ENCODE measurements at places on chromosomes 2 and 18.

GRCh38 chr2:196252408-196253115, 81.2 kb upstream of the STK17B start:
- DNase-seq: no peak

DNA sequence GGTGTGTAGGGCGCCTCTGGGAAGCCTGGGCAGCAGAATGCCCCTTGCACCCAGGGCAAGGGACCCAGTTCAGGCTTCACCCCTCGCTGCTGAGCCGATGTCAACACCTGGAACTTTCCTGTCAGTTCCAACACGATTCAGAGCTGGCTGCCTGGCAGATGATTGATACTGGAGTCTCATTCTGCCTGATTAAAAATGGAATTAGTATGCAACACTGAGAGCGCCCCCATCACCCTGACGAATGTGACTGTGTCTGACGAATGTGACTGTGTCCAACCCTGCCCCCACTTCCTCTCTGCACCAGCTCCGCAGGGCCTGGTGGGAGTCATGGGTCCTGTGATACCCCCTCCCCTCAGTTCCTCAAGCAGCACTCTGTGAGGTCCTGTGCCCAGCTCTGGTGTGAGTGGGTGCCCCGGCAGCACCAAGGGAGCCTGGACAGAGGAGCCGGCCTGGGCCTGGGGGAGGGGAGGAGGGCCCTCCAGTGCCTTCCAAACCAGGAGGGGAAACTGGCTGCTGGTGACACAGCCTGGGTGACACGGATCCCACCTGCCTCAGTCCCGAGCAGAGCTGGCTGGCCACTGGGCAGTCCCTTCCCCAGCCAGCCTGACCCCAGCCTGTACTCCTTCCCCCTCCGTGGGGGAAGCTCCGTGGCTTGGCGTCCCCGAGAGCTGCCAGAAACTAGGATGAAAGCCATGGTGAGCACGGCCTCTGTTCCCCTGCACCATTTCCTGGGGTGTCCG, 41.4 kb upstream of the ALPP start:
- DNase-seq: no peak

GRCh38 chr18:79309614-79310358, 85.9 kb upstream of the NFATC1 start:
- no peak for DNase-seq

DNA sequence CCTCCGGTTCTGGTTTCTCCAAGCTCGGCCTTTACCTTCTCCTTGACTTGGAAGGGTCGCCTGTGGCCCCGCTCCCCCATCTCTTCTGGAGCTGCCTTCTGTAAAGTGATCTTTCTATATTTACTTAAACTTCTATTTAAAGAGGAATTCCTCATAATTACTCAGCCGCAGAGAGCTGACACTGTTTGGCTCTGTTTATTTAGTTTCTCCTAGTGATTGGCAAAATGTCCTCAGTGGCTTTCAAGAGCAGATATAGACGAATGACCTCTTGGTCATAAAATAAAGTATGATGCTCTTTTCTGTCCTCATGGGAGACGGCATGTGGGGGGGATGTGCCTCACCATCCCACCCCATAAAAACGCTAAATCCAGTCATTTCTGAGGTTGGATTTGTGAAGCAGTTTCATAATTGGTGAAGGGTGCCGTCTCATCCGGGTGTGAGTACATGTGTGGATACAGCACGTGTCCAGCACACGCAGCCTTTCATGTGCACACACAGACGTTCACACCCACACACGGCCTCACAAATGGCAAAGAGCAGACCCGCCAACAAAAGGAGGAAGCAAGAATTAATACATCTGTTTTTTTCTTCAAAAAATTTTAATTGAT, 43.4 kb upstream of the SMAD7 start:
- no peak for DNase-seq

DNA sequence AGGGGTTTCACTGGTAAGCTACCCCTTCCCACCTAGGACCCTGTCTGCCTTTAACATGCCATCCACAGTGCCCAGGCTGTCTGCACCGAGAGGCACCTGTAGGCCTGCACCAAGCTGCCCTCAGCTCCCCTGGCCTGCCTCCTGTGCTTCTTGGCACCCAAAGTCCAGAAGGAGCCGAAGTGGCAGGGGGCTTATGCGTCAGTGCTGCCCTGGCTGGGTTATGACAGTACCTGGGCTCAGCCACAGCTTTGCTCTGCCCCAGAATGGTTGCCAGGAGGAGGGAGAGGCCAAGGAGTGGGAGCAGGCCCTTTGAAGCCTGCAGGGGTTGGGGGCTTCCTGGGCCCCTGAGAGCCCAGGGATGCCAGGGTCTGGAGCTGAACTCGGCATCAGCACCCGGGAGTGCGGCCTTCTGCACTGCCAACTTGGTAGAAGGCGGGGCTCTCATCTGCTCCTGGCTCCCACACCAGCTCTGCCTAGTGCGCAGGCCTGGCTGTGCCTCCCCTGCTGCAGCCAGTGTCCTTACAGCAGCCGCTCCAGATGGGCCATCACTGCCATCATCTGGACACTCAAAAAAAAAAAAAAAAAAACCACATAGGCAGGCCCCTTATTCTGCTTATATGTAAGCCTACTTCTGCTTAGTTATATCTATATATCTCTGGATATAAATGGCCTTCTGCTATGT, 155.4 kb downstream of the THSD7B start:
- no peak for DNase-seq

DNA sequence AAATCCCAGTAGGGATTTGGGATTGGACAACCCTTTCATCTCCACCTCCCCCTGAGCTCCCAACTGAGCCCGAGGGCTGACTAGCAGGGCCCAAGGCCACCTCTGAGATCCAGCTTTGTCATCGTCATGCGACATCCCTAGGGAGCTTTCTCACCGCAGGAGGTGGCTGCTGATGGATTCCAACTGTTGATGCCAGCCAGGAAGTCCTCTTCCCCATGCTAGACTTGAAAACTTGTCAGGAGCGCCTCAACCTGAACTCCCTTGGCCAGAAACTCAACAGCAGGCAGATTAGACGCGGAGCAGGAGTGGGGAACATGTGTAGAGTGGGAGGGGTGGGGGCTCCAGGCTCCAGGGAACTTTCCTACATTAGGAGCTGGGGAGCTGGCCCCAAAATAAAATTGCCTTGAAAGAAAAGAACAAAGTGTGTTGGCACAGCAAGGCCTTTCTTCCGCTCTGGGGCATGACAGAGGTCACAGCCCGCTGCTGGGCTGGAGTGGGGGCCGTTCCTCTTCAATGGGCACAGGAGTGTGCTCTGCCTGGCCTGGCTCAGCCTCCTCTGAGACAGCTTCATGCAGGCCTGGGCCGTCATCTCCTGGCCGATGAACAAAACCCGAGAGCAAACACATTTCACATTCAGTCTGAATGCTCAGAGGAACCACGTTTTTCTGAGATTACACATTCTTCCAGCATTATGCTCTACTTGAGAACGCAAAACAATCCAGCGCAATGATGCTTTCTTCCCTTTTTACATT, 34.5 kb downstream of the EMILIN2 start:
- no peak for DNase-seq

DNA sequence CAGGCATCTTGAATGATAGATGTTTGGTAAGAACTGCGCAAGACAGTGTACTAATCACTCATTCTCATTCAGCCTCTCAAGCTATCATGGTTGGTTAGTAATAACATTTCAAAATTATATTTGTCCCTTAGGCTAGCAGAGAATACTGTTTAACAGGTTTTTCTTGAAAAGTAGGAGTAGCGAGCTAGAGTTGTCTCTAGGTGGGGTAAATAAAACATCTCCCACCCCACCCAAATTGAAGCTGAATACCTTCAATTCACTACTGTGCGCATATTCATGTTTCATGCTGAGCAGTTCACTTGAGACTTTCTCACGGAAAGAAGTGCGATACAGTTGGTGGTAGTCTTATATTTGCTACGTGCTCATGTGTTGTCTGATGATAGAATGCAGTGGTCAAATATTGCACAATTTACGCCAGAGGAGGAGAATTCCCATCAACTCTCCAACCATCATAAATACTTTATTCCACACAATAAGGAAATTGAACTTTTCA, 49.3 kb downstream of the NEDD4L start:
- DNase-seq: no peak

DNA sequence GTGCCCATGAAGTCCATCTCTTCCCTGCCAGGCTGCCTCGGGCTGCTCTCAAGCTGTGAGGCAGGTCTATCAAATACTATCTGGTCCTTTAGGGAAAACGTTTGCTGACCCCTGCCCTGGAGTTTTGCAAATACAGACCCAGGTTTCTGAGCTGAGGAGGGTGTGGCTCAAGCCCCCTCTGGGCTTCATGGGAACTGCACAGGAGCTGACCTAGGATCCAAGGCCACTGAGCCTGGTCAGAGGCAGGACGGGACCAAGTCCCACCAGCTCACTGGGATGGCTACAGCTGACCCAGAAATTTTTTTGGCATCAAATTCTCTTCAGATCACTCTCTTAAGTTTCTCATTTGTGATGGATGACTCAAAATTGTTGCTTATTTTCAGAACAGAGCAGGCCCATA, 14.1 kb downstream of the ZNF516 start:
- no peak for DNase-seq

DNA sequence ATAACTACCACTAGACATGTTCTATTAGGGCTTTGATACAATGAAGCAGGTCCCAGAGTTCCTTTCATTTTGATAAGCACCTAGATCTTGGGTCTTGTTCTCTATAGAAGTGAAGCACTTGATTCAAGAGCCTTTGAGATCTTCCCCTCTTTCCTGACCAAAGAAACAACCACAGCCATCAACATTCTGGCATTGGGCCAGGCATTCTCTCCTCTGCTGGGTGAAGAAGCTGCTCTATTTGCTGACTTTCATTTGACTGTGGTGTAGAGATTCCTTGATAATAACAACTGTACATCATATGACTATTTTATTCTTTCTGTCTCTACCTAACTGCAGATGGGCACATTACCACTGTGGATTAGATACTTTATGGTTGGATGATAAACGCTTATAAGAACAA, 96.6 kb upstream of the LYPD1 start:
- DNase-seq: no peak

- no peak for DNase-seq
Observed at GRCh38 chr2:98577313-98577712, 31.0 kb downstream of the COA5 start.

DNA sequence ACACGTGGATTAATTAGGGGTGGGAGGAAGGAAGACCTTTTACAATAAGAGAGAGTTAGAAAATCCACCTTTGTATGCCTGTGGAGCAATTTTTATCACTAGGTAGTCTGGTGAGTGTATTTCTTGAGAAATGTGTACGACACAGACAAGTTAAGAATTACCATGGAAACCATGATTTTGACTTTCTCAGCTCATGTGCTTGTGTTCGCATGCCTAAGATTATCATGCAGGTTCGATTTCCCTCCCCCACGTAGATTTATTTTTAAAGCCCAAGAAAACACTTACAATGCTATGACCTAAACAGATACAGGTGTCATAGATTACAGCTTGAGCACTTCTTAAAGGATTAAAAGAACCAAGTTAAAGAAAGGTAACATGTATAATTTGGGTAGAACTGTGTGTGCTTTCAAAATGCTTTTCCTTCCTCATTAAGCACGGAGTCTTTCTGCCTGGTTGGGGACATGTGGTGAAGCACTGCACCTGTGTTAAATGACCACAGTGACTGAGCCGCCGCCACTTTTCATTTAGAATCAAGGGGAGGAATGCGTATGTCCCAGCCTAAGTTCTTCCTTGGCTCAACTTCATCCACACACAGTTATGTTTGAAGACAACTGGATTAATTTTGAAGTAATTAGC, 16.6 kb downstream of the SERTAD2 start:
- DNase-seq: no peak

- DNase-seq: no peak
Observed at GRCh38 chr2:146917431-146918042, 927.3 kb upstream of the ACVR2A start.

DNA sequence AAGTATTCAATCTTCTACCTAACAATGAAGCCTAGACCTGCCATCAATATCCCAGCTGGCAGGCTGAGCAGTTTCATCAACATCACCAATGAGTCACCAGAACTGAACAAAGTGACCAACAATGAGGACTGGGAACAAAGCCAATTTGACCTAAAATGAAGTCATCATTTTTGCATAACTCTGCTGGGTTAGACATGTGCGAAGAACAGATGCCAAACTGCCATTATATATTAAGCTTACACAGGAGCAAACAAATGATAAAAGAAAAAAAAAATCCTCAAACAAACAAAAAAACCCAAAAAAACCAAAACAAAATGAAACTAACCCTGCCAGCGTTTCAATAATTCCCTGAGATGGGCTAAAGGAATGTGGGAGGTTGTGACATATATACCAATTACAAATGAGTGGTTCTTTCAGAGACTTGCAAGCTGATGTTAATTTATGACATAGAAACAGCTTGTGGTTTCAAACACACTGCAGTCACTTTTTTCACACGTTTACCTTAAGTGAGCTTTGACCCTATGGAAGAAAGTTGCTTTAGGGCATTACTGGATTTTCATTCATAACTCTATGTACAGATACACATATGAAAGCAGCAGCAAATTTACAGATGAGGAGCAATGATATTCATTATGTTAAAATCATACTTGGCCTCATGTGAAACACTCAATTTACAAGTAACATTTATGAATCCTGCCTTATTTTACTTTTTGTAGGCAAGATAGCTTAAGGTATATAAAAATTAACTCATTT, 56.9 kb upstream of the CCDC141 start:
- DNase-seq: no peak

- peak; percentile 62 for DNase-seq
Observed at GRCh38 chr2:54557601-54558187, 101.6 kb downstream of the SPTBN1 start.

DNA sequence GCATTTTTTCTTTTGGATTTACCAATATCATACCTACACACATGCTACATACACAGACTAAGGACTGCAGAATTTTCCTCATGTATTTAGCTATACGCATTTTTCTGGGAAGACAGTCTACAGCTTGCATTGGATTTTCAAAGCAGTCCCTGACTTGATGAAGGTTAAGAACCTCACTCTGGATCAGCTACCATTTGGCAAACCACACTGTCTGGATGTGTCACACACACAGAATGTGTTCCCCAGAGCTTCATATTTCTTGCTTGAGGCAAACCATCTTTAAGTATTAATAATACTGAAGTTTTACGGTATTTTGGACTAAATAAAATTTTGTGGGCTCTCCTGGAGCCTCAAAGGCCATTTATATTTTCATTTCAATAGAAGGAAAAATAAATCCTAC, 102.3 kb downstream of the TCF4 start:
- no peak for DNase-seq

DNA sequence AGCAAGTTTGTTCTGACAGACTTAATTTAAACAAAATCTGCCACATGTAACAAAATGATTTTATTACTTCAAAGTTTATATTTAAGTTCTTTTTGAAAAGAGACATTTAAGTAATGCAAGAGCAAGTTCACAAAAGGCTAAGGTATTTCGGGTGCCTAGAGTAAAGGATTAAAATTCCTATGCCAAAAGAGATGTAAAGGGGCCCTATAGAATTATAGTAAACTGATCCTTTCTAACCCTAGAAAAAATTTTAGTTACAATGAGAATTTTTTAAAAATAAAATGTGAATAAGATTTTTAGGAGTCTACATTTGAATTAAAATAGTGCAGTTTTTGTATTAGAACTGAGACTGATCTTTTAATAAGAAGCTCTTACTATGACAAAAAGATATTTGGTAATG, 147.1 kb downstream of the PLEKHA3 start:
- no peak for DNase-seq

- no peak for DNase-seq
Observed at GRCh38 chr18:79355433-79356335, 40.0 kb upstream of the NFATC1 start.

- no peak for DNase-seq
Observed at GRCh38 chr18:63928331-63928730, 20.6 kb downstream of the SERPINB10 start.

- DNase-seq: no peak
Observed at GRCh38 chr2:132671151-132671835, 1.3 kb upstream of the LYPD1 start.

All from T-helper 9 cell (primary cell).